ENCODE measurements at places on chromosomes 3 and 15.
A peak's percentile ranks its signal among the peaks of the same experiment; 100 is the strongest.

- no peak for DNase-seq
Observed at GRCh38 chr3:89419647-89420241, 312.3 kb downstream of the EPHA3 start.

- DNase-seq = no peak
Observed at GRCh38 chr3:153688301-153689120, 432.7 kb upstream of the ARHGEF26 start.

- no peak for DNase-seq
Observed at GRCh38 chr3:23615068-23615467, 190.7 kb upstream of the UBE2E1 start.

GRCh38 chr15:93837450-93837849 is 393.9 kb upstream of the MCTP2 start:
- no peak for DNase-seq

DNA sequence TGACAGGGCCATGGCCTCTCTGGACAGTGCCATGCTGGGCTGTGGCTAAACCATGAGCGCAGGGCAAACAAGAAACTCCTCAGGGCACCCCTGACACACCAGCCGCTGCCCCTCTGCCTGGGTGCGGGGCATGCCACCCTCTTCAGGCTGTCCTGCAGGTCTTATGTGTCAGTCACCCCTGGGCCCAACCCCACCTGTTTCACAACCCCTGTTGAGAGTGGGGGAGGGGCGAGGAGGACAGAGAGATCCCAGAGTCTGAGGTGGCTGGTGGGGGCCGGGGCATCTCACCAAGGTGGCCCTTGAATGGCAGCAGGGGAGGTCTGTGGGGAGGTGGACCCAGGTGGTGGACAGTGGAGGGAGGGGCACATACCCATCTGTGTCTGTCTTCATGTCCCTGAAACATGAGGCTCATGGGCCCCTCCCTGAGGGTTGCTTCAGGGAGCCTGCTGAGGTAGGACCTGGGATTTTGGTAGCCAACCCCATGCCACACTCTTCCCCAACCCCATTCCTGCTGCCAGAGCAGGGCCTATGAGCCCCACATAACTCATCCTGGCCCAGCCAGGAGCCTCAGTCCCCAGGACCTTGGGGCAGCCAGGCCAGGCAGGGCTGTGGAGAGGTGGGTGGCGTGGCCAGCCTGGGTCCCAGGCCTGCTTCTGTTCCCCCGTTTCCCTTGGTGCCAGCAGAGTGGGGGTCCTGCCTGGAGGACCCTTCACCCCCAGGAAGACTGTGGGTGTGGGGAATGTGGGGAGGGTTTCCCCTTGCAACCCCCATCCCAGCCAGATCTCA is 1.7 kb upstream of the STAB1 start:
- no peak for DNase-seq

GRCh38 chr15:33395846-33396245 is 85.1 kb downstream of the RYR3 start:
- DNase-seq = no peak

GRCh38 chr3:98945666-98946065 is 44.2 kb upstream of the DCBLD2 start:
- no peak for DNase-seq

- DNase-seq = no peak
Observed at GRCh38 chr3:7700539-7700938, 801.1 kb upstream of the LMCD1 start.

- peak; percentile 92 for DNase-seq
Observed at GRCh38 chr3:177357352-177358090, 160.2 kb upstream of the TBL1XR1 start.

DNA sequence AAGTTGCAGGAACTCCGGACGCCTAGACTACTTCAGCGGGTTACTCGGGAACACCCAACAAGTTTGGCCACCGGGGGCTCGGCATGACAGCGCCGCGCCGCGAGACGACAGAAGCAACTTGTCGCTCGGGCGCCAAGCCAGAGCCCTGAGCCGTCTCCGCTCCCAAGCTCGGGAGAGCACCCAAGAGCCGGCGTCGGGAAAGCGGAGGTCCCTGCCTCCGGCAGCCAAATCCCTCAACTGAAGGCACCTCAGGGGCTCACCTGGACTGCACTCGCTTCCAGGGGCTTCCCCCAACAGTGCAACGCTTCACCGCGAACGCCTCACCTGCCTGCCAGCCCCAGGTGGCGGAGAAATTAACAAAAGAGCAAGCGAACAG is 640 bp downstream of the MB21D2 start:
- no peak for DNase-seq

DNA sequence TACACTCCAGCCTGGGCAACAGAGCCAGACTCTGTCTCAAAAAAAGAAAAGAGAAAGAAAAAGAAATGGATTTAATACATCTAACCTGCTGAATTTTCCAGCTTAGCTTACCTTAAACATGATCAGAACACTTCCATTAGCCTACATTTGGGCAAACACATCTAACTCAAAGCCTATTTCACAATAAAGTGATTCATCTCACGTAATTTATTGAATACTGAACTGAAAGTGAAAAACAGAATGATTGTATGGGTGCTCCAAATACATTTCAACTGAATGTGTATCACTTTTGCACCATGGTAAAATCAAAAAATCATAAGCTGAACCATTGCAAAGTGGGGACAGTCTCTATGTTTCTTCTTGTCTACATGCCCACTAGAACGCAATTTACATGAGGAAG is 9.0 kb downstream of the PIK3R4 start:
- no peak for DNase-seq

- no peak for DNase-seq
Observed at GRCh38 chr15:33468740-33469139, 158.0 kb downstream of the RYR3 start.

DNA sequence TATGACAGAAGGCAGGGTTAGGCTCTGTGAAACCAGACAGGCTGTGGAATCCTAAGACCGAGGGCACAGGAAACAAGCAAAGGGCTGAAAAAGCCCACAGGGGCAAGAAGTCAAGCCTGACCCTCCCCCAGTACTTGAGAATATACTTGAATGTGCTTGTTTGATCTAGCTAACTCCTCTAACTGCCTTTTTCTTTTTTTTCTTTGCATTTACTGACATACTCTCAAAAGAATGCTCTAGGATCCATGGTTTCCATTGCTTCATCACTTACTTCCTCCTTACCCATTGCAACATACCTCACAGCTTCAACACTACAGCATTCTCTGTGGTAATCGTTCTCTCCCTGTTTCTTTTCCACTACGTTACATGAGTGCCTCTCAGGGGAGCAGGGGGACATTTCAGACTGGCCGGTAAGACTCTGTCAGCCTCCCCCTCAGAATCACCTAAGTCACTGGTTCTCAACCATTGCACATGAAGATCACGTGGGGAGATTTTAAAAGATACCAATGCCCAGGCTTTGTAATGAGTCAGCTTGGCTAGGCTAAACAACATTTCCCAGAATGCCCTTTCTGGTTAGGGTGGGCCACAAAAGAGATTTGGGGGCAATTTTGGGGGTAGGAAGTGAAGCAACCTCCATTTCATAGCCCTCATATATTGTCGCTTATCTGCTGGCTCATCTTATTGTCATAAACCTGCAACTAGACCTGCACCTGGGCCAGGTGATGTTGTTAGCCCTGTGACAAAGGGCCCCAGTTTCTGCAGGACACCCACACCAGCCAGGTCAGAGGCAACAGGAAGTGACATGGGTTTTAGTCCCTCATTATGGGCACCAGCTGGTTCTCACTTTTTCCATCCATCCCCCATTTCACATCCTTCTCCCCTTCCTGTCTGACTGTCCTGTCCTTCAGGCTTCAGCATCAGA is 24.6 kb upstream of the RSL24D1 start:
- no peak for DNase-seq

DNA sequence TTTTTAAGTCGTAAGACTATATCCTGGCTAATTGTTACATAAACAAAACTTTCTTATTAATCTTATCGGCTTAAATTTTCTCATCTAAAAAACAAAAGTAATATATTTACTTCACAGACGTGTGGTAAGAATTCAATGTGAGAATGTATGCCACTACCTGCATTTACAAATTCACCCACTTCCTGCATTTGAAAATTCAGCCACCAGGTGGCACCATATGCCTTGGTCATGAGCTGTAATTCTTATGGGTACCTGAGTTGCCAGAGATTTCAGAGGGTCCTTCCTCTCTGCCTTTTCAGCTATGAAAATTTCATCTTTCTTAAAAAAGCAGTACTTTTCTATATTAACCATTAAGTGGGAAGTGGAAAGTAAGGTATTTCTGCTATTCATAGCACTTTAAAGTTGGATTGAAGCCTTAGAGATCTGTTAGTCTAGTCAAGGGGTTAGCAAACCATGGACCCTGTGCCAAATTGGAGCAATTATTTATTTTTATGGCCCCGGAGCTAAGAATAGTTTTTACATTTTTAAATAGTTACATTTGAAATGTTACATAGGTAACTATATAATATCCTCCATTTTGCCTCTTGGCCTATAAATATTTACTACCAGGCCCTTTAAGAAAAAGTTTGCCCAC is 127.8 kb downstream of the HCN4 start:
- DNase-seq = peak; percentile 35

- no peak for DNase-seq
Observed at GRCh38 chr15:67771189-67771800, 54.0 kb upstream of the SKOR1 start.

GRCh38 chr15:86235667-86236066 is 156.0 kb downstream of the AGBL1 start:
- no peak for DNase-seq

DNA sequence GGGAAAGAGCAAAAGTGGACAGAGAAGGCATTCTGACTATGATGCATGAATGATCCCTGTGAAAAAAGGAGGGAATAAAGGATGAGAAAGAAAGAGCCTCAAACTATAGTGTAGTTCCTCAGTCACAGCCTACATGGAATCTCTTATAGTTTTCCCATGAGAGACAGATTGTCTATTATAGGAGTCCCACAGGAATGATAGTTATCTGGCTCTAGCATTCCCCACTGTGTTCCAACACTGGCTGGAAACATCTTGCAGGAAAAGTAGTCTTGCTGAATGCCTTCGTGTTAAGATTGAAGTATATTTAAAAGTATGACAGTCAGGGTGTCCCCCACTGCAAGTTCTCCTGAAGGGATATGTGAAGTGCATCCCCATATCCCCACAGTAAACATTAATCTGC is 641.5 kb upstream of the NECTIN3 start:
- peak; percentile 41 for DNase-seq

GRCh38 chr3:17850448-17850847 is 108.0 kb upstream of the TBC1D5 start:
- DNase-seq = no peak

GRCh38 chr3:183430325-183430957 is 2.0 kb upstream of the MCF2L2 start:
- no peak for DNase-seq

GRCh38 chr3:119530456-119530855 is 29.0 kb downstream of the CD80 start:
- DNase-seq = no peak

DNA sequence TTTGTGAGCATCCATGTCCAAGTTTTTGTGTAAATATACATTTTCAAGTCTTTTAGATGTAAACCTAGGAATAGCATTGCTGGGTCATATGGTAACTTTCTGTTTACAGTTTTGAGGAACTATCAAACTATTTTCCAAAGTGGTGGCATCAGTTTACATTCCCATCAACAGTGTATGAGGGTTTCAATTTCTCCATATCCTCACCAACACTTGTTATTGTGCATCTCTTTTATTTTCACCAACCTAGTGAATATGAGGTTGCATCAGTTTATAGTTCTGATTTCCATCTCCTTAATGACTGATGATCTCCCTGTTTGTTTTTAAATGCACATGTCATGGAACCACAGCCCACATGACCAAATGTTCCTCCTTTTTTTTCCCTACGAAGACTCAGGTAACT is 201.2 kb downstream of the FEZF2 start:
- DNase-seq = no peak

DNA sequence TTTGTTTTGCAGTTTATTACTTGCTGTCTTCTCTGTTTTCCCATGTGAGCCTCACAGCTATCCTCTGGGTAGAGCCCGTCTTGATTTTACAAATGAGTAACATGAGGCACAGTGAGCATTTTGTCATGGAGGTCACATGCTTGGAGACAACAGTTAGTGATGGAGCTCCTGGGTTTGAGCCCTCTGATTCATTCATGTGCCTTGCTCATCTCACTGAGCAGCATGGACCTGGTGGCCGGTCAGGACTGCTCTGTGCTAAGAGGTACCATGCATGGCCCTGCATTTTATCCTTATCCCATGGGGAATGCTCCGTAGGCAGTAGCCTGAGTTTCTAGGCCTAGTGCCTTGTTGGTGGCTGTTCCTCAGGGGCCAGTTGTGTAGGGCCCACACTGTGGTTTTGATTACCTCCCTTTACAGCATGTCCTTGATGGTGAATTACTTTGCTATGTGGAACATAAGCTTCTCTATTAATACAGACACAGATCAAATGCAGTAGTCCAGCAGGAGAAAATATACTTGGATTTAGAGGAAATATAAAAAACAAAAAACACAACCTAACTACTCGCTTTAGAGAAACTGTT is 35.6 kb downstream of the MAP2K5 start:
- DNase-seq = no peak

GRCh38 chr15:70272565-70273355 is 175.0 kb upstream of the TLE3 start:
- DNase-seq = no peak

DNA sequence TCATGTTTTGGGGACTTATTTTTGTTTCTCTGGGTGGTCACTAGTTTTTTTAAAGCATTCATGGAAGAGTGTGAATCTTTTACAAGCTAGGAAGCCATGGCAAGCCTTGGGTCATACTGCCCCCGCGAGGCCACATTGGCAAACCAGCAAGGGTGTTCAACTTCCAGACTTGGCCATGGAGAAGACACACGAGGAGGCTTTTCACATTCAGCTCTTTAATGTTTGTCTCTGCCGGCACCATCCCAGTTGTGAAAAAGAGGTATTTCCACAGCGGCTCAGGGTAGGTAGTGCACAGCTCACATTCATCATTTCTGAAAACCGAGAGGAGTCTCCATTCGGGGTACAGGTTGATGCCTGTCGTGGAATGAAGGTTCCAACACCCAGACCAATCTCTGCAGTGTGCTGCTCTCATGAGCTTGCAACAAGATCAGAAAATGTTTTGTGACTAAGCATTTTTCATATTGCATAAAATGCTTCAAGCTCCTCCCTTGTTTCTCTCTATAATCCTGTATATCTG is 7.7 kb downstream of the CCR5 start:
- peak; percentile 80 for DNase-seq

- no peak for DNase-seq
Observed at GRCh38 chr15:82807920-82808633, 1.4 kb upstream of the WHAMM start.

- no peak for DNase-seq
Observed at GRCh38 chr3:31687020-31687802, 154.5 kb downstream of the STT3B start.

- DNase-seq = no peak
Observed at GRCh38 chr3:69855436-69856162, 116.3 kb downstream of the MITF start.

- no peak for DNase-seq
Observed at GRCh38 chr15:64950888-64951287, 38.8 kb downstream of the SPG21 start.

DNA sequence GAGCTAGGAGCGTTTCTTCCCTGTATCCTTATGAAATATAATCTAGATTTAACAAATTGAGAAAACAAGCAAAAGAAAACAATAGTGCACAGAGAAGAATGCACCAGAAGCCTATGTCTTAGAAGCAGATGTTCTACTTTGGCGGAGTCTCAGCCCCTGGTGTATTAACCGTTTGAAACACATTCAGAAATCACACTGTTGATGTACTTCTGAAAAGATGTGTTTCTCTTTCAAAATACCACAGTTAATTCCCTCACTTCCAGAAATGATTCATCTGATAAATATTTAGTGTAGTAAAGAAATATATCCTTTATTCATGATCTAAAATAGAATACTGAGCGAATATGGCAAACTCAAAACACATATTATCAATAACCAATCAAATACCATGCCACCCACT is 77.7 kb downstream of the CBLB start:
- DNase-seq = no peak
